Uterus (tissue), 4 donors: ENCODE measurements at places on chromosomes 4 and X.

DNA sequence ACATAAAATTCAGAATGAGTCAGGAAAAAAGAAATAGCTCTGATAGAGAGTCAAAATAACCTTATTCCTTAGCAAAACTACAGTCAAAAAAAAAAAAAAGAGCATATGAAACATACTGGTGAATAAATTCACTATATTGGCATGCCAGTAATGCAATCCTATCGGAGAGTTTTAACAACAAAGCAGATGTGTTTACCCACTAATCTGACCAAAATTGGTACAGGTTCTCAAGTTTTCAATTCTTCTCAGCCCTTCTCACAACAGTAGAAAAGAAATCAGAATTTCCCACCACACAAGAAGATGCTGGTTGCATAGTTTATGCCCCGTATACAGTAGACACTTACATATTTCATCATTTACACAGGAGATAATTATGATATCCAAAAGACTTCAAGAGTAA is 59.4 kb downstream of the LCORL start:
- no peak for DNase-seq

DNA sequence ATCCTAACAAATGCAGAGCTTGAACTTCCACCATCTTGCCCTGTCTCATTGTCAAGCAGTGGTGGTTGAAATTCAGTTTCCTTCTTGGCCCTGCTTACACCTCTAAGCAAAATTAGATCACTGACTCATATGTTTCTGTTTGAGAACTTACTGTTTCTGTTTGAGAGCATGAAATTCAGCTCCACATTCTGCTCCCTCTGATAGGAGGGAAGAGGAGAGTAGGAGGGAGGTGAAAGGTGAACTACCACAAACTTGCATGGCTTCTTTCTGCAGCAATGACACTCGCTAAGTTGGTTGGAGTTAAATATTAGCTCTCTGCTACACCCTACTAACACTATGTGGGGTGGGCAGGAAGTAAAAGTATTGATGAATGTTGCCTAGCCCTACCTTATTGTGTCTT is 117.8 kb upstream of the EDA2R start:
- no peak for DNase-seq

GRCh38 chrX:78452356-78452755 is 124.9 kb upstream of the CYSLTR1 start:
- DNase-seq, result no peak

DNA sequence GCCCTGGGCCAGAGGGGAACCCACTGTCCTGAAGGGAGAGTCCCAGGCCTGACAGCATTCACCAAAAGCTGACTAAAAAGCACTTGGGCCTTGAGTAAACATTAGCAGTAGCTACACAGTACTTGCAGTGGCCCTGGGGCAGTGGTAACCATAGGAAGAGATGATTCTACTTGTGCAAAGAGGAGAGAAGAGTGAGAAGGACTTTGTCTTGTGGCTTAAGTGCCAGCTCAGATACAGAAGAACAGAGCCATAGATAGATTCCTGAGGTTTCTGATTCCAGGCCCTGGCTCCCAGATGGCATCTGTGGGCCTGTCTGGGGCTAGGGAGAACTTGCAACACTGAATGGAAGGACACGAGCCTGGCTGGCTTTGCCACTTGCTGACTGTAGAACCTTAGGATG is 100.5 kb downstream of the PTCHD1 start:
- no peak for DNase-seq

DNA sequence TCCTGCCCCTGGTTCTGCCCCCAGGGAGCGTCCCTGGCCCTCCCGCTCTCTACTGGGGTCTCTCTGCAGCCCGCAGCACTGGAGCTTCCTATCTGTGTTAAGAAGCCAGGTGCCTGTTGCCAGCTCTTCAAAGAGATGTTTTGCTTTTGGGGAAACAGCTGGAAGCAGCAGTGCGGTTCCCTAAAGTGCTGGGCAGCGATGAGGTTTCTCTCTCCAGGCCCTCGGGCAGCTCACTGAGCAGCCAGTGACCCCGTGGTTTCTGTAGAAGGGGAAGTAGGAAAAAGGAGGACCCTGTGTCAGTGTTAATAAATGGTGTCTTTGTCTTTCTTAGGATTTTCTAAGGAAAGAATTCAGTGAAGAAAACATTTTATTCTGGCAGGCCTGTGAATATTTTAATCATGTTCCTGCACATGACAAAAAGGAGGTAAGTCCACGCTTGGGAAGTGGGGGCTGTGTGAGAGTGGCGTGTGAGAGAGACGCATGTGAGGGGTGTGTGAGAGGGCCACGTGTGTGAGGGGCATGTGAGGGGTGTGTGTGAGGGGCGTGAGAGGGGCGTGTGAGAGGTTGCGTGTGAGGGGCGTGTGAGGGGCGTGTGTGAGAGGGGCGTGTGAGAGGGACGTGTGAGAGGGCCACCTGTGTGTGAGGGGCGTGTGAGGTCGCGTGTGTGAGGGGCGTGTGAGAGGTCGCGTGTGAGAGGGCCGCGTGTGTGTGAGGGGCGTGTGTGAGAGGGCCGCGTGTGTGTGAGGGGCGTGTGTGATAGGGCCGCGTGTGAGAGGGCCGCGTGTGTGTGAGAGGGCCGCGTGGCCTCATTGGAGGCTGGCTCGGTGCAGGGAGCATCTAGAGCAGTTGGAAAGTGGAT is 27.1 kb upstream of the HGFAC start:
- DNase-seq, result no peak

DNA sequence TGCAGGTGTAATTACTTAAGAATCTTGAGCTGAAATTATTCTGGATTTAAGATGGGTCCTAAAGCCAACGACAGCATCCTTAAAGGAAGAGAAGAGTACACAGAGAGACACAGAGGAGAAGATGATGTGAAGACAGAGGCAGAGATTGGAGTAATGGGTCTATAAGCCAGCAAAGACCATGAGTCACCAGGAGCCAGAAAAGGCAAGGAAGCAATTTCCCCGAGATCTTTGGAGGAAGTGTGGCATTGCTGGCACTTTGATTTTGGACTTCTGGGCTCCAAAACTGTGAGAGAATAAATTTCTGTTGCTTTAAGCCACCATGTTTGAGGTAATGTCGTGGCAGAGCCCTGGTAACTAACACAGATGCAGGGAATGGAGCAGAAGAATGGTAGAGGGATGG is 32.4 kb upstream of the LGI2 start:
- DNase-seq, result no peak

- DNase-seq, result peak; percentile 43
Observed at GRCh38 chrX:119015407-119016237, 41.2 kb downstream of the LONRF3 start.

DNA sequence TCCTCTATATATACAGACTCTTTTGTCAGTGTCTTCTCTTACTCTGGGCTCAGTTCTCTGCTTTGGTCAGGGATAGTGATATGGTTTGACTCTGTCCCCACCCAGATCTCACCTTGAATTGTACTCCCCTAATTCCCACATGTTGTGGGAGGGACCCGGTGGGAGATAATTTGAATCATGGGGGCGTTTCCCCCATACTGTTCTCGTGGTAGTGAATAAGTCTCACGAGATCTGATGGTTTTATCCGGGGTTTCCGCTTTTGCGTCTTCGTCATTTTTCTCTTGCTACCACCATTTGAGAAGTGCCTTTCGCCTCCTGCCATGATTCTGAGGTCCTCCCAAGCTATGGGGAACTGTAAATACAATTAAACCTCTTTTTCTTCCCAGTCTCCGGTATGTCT is 144.4 kb downstream of the GLUD2 start:
- DNase-seq, result no peak

- DNase-seq, result no peak
Observed at GRCh38 chrX:14964500-14964899, 91.3 kb downstream of the MOSPD2 start.

- no peak for DNase-seq
Observed at GRCh38 chrX:81338924-81339323, 137.0 kb downstream of the SH3BGRL start.

DNA sequence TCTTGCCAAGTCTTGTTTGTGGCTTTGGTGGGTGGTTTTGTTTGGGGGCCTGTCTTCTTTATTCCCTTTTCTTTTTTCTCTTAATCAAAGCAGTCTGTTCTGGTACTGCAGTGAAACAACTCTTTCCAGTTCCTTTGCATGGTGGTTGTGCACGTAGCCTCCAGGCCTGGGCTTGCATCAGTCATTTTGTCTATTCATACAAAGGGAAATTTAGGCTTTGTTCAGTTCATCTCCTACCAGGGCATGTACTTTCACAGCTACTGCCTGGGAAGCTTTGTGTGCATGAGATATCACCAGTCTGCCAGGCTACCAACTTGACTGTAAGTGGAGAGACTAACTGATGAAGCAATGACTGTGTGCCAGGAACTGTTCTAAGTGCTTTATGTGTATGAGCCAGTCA is 8.5 kb downstream of the TRIM2 start:
- DNase-seq, result no peak
